Neural progenitor cell (in vitro differentiated cells): ENCODE measurements at places on chromosomes 7 and 10.

DNA sequence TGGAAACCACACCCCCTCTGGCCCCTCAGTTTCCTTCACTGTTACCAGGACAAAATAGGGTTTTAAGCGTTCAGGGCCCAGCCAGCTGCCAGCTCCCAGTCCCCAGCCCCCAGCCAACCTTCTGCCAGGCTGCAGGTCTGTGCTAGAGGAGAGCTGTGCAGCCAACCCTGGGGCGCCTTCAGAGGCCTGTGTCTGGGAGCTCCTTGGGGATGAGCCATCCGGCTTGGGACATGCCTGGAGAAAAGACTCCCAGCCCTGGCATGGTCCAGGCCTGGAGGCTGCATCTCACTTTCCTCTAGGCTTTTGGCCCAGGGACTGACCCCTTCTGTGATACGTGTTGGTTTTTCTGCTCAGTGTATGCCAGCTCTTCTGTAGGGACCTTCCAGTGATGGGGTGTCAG is 487.6 kb upstream of the MGMT start:
- DNase-seq: no peak
- no peaks in the 10 kb centered on the region for H3K27me3 ChIP-seq
- H3K27ac ChIP-seq: no peak overlapping the region

GRCh38 chr10:86393362-86393761 is 26.8 kb upstream of the GRID1 start:
- peaks cover 67% of the 10 kb centered on the region for H3K27me3 ChIP-seq
- H3K36me3 ChIP-seq: no peaks in the 10 kb centered on the region
- no peak for DNase-seq
- no peak overlapping the region for H3K4me3 ChIP-seq
- H3K4me1 ChIP-seq: peaks cover 9% of the 10 kb centered on the region
- H3K27ac ChIP-seq: no peak overlapping the region

DNA sequence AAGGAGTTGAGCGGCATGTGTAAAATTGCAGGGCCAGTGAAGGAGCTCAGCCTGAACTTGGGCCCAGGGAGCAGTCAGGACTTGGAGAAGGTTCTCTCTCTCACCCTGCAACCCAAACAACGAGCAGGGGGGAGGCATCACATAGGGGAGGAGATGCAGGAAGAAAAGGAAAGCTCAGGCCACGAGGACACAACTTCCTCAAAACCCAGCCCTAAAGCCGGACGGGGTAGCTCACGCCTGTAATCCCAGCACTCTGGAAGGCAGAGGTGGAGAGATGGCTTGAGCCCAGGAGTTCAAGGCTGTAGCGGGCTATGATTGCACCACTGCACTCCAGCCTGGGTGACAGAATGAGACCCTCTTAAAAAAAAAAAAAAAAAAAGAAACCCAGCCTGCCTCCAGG is 629.1 kb downstream of the PARD3 start:
- DNase-seq: no peak
- H3K27ac ChIP-seq: no peak overlapping the region
- H3K4me3 ChIP-seq: no peak overlapping the region
- peaks cover 77% of the 10 kb centered on the region for H3K4me1 ChIP-seq
- no peaks in the 10 kb centered on the region for H3K27me3 ChIP-seq
- H3K36me3 ChIP-seq: no peaks in the 10 kb centered on the region

DNA sequence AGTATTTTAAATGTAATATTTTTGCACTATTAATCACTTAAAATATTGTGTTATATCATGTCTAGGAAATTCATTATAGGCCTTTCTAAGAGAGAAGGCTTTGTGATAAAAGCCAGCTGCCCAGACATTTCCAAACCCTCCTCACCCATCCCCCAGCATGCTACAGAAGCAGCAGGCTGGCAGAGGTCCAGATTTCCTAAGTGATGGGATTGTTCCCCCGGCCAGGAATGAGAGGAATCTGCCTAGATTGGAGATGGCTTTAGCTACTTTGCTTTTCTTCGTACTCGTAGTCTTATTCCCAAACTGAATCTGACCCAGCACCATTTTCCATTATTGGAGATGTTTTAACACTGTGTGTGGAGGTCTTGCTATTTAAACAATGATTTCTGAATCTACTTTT is 29.4 kb downstream of the CDK14 start:
- H3K36me3 ChIP-seq: no peaks in the 10 kb centered on the region
- H3K4me3 ChIP-seq: peak overlapping the region; percentile 14
- no peaks in the 10 kb centered on the region for H3K27me3 ChIP-seq
- H3K27ac ChIP-seq: peak overlapping the region; percentile 76
- H3K4me1 ChIP-seq: peaks cover 65% of the 10 kb centered on the region

- H3K27me3 ChIP-seq: no peaks in the 10 kb centered on the region
- H3K4me3 ChIP-seq: no peak overlapping the region
- DNase-seq: no peak
- peaks cover 3% of the 10 kb centered on the region for H3K36me3 ChIP-seq
- H3K4me1 ChIP-seq: no peaks in the 10 kb centered on the region
- H3K27ac ChIP-seq: no peak overlapping the region
These were observed 5.2 kb upstream of the BTBD16 start for GRCh38 chr10:122265896-122266295.

- H3K27ac ChIP-seq: peak overlapping the region; percentile 15
- no peak overlapping the region for H3K4me3 ChIP-seq
- peaks cover 42% of the 10 kb centered on the region for H3K4me1 ChIP-seq
- H3K36me3 ChIP-seq: peaks cover 12% of the 10 kb centered on the region
These were observed 52.1 kb downstream of the GNAI1 start for GRCh38 chr7:80186721-80187120.

DNA sequence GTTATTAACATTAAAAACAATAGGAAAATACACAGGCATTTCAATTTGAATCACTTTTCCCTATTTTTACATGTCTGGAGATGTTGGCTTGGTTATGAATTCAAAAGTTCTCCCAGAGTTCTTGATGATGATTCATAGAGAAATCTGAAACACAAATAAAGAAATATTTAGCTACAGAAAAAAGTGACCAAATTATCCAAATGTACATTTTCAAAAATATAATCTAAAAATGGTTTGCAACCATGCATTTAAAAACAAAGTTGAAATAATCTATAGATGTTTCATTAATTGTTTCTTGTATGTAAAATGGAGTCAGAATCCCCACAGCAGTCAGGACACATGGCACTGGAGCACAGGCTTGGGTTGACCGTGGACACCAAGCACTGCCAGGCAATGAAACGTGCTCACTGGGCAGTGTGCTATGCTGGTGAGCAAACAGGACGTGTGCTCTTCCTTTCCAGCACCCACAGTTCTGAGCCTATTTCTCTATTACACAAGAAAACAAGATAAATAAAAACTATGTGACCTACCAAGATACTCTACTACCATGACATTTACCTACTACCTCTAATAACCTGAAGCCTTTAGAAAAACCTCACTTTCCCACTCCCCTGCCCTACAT is 44.1 kb upstream of the PTPRN2 start:
- no peak for DNase-seq
- H3K4me3 ChIP-seq: no peak overlapping the region
- H3K36me3 ChIP-seq: no peaks in the 10 kb centered on the region
- H3K27me3 ChIP-seq: no peaks in the 10 kb centered on the region
- H3K27ac ChIP-seq: no peak overlapping the region

GRCh38 chr7:147376192-147376591 is 1214.4 kb upstream of the C7orf33 start:
- no peaks in the 10 kb centered on the region for H3K4me1 ChIP-seq
- H3K36me3 ChIP-seq: no peaks in the 10 kb centered on the region
- no peak overlapping the region for H3K4me3 ChIP-seq

DNA sequence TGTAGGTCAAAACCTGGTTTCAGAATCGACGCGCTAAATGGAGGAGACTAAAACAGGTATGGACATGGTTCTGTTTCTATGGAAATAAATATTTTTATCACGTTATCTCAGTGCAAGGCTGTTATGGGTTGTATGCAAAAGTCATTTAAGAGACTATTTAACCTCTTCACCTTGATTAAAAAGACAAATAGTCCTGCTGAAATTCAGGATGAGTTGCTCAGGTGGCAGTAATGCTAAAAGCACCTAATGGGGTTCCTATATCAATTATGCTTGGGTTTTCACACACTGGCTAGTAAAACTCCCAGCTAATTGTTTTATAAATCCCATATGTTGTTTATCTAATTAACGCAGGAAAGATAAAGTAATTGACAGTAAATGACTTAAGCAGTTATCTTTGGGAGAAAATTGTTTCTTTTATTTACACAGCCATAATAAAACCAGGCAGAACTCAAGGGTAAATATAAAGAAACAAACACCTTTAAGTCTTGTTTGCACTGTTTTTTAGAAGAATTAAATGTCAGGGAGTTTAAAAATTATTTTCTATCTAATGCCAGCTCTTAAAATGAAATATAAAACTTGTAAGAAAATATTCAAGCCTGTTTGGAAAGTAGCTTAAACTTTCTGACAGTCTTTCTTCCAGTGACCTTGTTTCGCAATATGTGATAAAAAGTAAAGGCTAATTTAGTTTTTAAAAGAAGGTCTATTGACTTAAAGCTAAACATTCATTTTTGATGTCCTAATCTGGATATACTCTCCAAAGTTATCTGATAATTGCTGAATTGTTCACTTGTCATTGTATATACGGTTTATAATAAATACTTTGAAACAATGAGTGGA is 3.2 kb downstream of the HHEX start:
- DNase-seq: no peak
- H3K4me3 ChIP-seq: no peak overlapping the region
- no peak overlapping the region for H3K27ac ChIP-seq
- H3K27me3 ChIP-seq: peaks cover 100% of the 10 kb centered on the region
- H3K4me1 ChIP-seq: peaks cover 8% of the 10 kb centered on the region
- H3K36me3 ChIP-seq: no peaks in the 10 kb centered on the region

DNA sequence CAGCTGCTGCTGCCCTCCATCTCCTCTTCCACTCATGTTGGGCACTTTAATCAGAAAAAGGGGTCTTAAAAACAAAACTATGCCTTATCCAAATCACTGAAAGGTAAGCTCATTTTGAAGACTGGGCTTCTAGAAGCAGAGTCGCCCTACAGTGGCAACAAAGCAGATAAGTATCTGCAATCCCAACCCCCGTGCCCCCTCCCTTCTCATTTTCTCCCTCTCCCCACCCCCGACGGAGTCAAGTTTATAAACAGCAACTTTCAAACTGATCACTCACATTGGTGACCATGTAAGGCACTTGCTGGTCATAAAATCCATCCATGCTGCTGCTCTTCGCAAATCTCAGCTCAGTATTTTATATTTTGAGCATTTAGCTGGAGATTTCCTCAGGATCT is 738 bp downstream of the ETV1 start:
- H3K4me3 ChIP-seq: peak overlapping the region; percentile 81
- H3K27ac ChIP-seq: peak overlapping the region; percentile 94
- H3K4me1 ChIP-seq: peaks cover 54% of the 10 kb centered on the region
- H3K36me3 ChIP-seq: peaks cover 3% of the 10 kb centered on the region
- H3K27me3 ChIP-seq: no peaks in the 10 kb centered on the region

GRCh38 chr10:44201656-44202055 is 183.2 kb downstream of the CXCL12 start:
- H3K36me3 ChIP-seq: no peaks in the 10 kb centered on the region
- H3K4me3 ChIP-seq: no peak overlapping the region

- DNase-seq: peak; percentile 74
- H3K36me3 ChIP-seq: no peaks in the 10 kb centered on the region
- H3K4me3 ChIP-seq: no peak overlapping the region
- H3K27me3 ChIP-seq: no peaks in the 10 kb centered on the region
- H3K4me1 ChIP-seq: no peaks in the 10 kb centered on the region
- H3K27ac ChIP-seq: no peak overlapping the region
These were observed 100.9 kb upstream of the PDLIM1 start for GRCh38 chr10:95391581-95392216.

DNA sequence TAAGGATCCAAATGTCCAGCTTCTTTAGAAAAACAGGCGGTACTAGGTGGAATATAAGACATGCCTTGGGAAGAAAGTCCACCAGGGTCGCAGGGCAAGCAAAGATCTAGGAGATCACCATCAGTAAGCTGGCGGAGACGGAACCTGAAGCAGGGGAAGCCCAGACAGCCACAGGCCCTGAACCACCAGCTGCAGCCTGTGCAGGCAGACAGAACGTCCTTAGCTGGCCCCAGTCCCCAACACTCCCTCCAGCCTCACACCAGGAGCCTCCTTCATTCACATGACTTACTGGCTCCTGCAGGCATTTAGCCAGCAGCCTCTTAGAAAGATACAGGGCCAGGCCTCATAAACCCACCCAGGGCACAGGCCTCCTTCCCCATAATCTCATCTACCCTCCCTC is 17.4 kb downstream of the RGS10 start:
- DNase-seq: no peak
- H3K4me3 ChIP-seq: no peak overlapping the region
- H3K36me3 ChIP-seq: no peaks in the 10 kb centered on the region
- H3K4me1 ChIP-seq: peaks cover 3% of the 10 kb centered on the region
- H3K27ac ChIP-seq: no peak overlapping the region

- H3K36me3 ChIP-seq: no peaks in the 10 kb centered on the region
- no peak for DNase-seq
- H3K27me3 ChIP-seq: no peaks in the 10 kb centered on the region
- H3K4me1 ChIP-seq: no peaks in the 10 kb centered on the region
- no peak overlapping the region for H3K4me3 ChIP-seq
These were observed 33.9 kb upstream of the IKZF1 start for GRCh38 chr7:50270531-50271018.

GRCh38 chr7:129854401-129854800 is 98.4 kb downstream of the UBE2H start:
- no peaks in the 10 kb centered on the region for H3K36me3 ChIP-seq
- no peak for DNase-seq
- H3K27me3 ChIP-seq: no peaks in the 10 kb centered on the region
- no peak overlapping the region for H3K27ac ChIP-seq

GRCh38 chr10:31927884-31928548 is 615 bp downstream of the ARHGAP12 start:
- peaks cover 8% of the 10 kb centered on the region for H3K27me3 ChIP-seq
- H3K36me3 ChIP-seq: no peaks in the 10 kb centered on the region
- peak; percentile 85 for DNase-seq
- H3K4me3 ChIP-seq: peak overlapping the region; percentile 74
- H3K27ac ChIP-seq: peak overlapping the region; percentile 94
- peaks cover 11% of the 10 kb centered on the region for H3K4me1 ChIP-seq
